A673 (cell line): ENCODE measurements at places on chromosomes 7 and 10. TPM values are rescaled to one million over a fixed set of nuclear protein-coding genes. Genes with fewer than 3 reads are reported as not detected.

DNA sequence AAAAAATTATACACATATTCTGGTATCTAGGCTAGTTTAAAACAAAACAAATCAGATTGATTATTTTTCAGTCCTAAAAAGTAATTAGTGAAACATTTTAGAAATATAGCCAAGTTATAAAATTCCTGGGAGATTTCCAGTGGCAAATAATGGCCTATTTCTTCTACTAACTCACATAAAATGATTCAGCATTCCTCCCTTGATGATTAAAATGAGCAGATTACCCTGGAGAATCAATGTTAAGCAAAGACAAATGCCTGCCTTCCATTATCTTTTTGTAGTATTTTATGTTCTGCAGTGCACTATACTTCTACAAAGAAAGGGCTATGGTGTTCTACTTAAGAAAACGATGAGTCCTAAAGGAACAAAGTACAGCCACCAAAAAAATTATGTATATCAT is 53.6 kb downstream of the PARD3 start:
- no peak for DNase-seq
- H3K27ac ChIP-seq: no peak overlapping the region
- peaks cover 32% of the 10 kb centered on the region for H3K4me1 ChIP-seq
- H3K4me3 ChIP-seq: no peak overlapping the region
- H3K36me3 ChIP-seq: no peaks in the 10 kb centered on the region

- DNase-seq: no peak
- no peak overlapping the region for H3K4me3 ChIP-seq
- H3K27ac ChIP-seq: no peak overlapping the region
- no peaks in the 10 kb centered on the region for H3K27me3 ChIP-seq
- H3K4me1 ChIP-seq: no peaks in the 10 kb centered on the region
These were observed 22.1 kb downstream of the ACSL5 start for GRCh38 chr10:112395809-112396530.

- no peaks in the 10 kb centered on the region for H3K36me3 ChIP-seq
- no peaks in the 10 kb centered on the region for H3K4me1 ChIP-seq
- no peaks in the 10 kb centered on the region for H3K27me3 ChIP-seq
- no peak for DNase-seq
These were observed 97.9 kb upstream of the IL6 start for GRCh38 chr7:22629056-22629455.

DNA sequence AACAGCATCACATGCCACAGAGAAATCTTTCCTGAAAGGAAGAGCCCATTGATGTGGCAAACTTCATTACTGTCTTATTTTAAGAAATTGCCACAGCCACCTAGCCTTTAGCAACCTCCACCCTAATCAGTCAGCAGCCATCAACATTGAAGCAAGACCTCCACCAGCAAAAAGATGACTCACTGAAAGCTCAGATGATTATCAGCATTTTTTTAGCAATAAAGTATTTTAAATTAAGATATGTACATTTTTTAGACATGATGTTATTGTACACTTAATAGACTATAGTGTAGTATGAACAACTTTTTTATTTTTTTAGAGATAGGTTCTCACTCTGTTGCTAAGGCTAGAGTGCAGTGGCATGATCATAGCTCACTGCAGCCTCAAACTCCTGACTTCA is 14.8 kb downstream of the STEAP1B start:
- no peak overlapping the region for H3K27ac ChIP-seq
- H3K36me3 ChIP-seq: peaks cover 28% of the 10 kb centered on the region
- no peak overlapping the region for H3K4me3 ChIP-seq
- no peaks in the 10 kb centered on the region for H3K27me3 ChIP-seq

GRCh38 chr10:72852508-72852907 is 41.0 kb upstream of the OIT3 start:
- no peak for DNase-seq
- H3K36me3 ChIP-seq: no peaks in the 10 kb centered on the region
- no peaks in the 10 kb centered on the region for H3K4me1 ChIP-seq
- H3K27me3 ChIP-seq: no peaks in the 10 kb centered on the region
- H3K4me3 ChIP-seq: no peak overlapping the region

DNA sequence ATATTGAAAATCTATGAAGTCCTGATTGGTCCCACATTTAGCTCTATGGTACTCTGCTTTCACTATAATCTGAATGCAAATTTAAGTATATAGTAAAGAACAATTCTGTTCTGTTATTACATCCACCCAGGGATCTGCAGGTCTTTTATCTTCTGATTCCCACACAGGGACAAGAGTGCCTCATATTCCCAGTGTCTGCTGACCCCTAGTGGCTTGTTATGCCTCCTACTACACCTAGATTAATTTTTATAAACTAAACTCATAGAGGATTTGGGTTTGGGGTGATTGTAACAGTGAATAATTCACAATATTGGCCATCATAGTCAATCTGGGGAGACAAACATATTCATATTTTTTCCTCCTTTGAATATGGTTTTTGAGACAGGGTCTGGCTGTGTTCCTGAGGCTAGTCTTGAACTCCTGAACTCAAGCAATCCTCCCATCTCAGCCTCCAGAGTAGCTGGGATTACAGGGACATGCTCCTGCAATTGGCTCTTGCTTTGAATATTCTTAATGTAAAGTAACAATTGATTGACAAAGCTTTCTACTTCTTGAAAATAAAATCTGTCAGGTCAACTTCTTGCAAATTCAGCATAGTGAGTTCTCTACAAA is 282.1 kb downstream of the KCND2 start:
- DNase-seq: peak; percentile 71
- peaks cover 16% of the 10 kb centered on the region for H3K4me1 ChIP-seq
- H3K4me3 ChIP-seq: no peak overlapping the region
- no peak overlapping the region for H3K27ac ChIP-seq

GRCh38 chr10:17066807-17067206 is 62.8 kb downstream of the CUBN start:
- peaks cover 79% of the 10 kb centered on the region for H3K4me1 ChIP-seq
- H3K4me3 ChIP-seq: peak overlapping the region; percentile 12
- H3K27me3 ChIP-seq: no peaks in the 10 kb centered on the region
- H3K36me3 ChIP-seq: no peaks in the 10 kb centered on the region
- DNase-seq: no peak
- H3K27ac ChIP-seq: peak overlapping the region; percentile 80

DNA sequence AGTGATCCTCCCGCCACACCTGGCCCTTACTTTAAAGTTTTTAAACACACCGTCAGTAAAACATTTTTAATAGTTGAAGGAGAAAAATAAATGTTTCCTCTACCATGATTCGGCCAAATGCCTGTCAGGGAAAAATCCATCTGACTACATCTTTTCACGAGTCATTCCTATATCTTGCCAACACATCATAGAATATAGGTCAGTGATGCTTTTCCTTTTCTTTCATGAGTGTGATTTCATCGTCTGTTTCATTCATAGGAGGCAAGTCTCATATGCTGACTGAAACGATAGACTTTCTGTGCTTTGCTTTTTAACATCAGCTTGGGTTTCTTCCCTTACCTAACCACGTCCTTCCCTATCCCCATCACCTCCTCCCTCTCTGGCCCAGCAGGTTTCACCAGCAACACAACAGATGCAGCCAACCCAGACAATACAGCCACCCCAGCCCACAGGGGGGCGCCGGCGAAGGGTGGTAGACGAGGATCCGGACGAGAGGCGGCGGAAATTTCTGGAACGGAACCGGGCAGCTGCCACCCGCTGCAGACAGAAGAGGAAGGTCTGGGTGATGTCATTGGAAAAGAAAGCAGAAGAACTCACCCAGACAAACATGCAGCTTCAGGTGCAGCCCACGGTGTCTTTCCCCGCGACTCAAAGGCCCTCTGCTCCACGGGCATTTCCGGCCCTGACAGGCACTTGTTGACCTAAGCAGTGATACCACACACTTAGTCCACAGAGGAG is 149.2 kb downstream of the TRIL start:
- H3K27ac ChIP-seq: no peak overlapping the region
- H3K36me3 ChIP-seq: no peaks in the 10 kb centered on the region
- no peak overlapping the region for H3K4me3 ChIP-seq
- no peaks in the 10 kb centered on the region for H3K27me3 ChIP-seq
- no peaks in the 10 kb centered on the region for H3K4me1 ChIP-seq

- H3K27ac ChIP-seq: peak overlapping the region; percentile 70
- peaks cover 54% of the 10 kb centered on the region for H3K4me1 ChIP-seq
- H3K36me3 ChIP-seq: peaks cover 24% of the 10 kb centered on the region
- peak overlapping the region; percentile 3 for H3K4me3 ChIP-seq
- H3K27me3 ChIP-seq: no peaks in the 10 kb centered on the region
- DNase-seq: peak; percentile 93
These were observed 57.1 kb downstream of the STK17A start for GRCh38 chr7:43639858-43640491.

DNA sequence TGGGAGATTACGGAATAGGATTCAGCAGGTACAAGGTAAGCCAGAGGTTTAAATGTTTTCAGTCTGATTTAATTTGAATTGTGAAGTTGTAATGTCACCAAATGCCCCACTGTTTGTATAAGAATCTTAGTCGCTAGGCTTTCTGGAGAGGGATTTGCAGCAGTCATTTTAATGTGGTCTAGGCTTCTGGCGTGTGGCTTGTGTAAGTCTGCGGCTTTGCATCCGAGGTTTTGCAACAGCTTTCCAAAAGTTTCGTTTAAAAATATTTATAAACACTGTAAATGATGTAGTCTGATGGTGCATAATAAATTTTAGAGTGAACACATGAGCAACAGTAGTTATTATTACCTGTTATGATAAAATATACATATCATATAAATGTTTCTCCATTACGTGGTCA is 26.1 kb upstream of the BHLHA15 start:
- no peak overlapping the region for H3K4me3 ChIP-seq
- no peak for DNase-seq
- H3K36me3 ChIP-seq: no peaks in the 10 kb centered on the region
- H3K27ac ChIP-seq: no peak overlapping the region
- no peaks in the 10 kb centered on the region for H3K4me1 ChIP-seq

MAT1A gene
- not detected in 2 replicates for total RNA-seq

AKR1C8 gene
- 0.48 and 0.58 TPM in 2 replicates for total RNA-seq

COL13A1 gene
- 2.0 and 3.0 TPM in 2 replicates for total RNA-seq

SSC4D gene
- 1.2 and 1.8 TPM in 2 replicates for total RNA-seq

CALML5 gene
- not detected in 2 replicates for total RNA-seq

MACROH2A2 gene
- 301 and 326 TPM in 2 replicates for total RNA-seq

PDGFA gene
- 2.1 and 4.3 TPM in 2 replicates for total RNA-seq
